Astrocyte of the hippocampus (primary cell): ENCODE measurements at places on chromosomes 7 and 10.

- DNase-seq, result no peak
These were observed 38.4 kb downstream of the VSTM4 start for GRCh38 chr10:49076741-49077521.

DNA sequence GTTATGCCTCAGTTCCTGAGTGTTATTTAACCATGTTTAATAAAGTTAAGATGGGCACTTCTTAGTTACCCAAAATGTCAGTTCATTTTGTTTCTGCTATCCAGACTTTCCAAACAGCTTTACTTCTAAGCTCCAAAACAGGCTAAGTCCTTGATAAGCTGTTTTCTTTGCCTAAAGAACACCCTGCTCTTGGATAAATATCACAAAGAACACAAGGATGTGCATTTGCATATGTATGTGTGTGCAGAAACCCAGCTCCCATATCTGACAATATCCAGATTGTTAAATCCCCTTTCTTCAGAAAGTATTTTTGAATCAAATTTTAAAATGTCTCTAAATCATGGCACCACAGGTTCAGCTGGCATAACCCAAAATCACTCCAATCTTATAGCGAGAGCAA, 19.6 kb downstream of the FAM13C start:
- DNase-seq, result no peak

GRCh38 chr10:605632-606325, 83.7 kb downstream of the DIP2C start:
- DNase-seq, result no peak

DNA sequence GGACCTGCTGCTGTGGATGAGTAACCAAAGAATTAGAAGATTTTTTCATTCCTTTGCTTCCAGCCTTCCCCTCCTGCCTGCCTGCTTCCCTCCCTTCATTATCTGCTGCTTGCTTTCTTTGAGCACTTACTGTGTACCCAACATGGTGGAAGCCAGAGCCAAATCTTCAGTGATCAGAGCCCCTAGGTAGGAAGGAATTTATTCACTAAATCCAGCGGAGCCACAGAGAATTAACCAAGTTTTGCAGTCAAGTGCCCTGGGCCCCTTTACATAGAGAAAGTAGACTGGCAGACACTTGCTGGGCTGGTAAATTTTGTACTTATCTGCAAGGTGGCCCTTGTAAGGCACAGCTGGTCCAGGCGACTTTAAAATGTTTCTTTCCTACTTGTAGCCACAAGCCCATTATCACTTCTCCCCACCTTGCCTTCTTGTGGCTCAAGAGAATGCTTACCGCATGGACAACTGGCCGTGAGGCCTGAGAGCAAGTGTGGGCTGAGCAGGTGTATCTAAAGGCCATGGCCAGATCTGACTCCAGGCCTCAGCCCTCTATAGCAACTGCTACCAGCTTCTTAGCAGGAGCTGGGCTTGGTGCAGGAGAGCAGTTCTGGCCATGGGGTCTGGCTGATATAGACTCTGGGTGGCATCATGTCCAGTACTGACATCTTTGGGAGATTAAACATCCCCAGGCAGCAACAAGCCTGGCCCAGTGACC, 11.1 kb downstream of the UNC5B start:
- DNase-seq, result no peak

GRCh38 chr7:129332254-129333035, 101.8 kb upstream of the STRIP2 start:
- DNase-seq, result peak; percentile 12

GRCh38 chr7:41097501-41097900, 605.4 kb downstream of the INHBA start:
- peak; percentile 64 for DNase-seq

GRCh38 chr10:100672199-100672598, 73.2 kb upstream of the PAX2 start:
- no peak for DNase-seq

DNA sequence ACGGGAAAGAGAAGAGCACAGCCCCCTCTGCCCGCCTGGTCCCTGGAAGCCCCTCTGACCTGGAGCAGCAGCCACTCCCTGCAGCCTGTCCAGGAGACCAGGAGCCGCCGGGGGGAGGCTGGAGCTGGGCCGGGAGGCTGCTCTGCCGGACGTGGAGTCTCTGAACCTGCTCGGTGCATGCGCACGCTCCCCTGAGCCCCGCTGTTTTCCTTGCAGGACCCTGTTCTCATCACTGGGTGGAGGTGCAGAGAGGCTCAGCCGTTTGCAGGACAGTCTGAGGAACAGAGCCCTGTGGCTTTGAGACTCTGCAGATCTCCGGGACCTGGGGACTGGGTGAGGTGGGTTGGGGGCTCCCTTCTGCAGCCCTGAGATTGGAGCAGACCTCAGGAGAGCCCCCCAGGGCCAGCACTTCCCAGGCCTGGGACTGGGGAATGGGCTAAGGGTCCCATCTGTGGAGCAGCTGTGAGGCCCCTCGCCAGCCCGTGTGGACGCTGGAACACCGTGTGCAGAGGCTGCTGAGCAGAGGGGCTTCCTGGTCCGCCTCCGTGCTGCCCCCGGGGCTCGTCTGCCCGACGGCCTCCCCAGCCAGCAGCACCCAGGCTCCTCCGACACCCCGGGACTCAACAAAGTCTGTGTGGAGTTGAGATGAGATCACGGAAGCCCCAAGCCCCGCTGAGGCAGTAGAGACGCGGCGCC, 48.5 kb upstream of the ADGRA1 start:
- DNase-seq, result no peak

DNA sequence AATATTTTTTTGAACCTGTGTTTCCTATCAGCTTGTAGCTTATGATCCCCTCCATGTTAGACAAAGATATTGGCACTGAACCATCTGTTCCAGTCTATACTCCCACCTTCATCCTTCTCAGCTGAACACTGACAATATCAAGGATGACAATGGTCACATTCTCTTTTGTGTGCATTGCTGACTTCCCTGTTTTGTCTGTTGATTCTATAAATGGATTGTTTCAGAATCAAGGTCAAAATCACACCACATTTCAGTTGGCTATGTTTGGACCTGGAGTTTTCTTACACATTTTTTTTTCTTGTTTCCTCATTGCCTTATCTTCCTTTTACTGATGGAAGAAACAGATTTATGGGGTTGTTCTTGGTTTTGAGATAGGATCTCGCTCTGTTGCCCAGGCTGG, 11.3 kb upstream of the SMURF1 start:
- no peak for DNase-seq

GRCh38 chr7:24508316-24508715, 64.9 kb upstream of the PALS2 start:
- DNase-seq, result no peak

DNA sequence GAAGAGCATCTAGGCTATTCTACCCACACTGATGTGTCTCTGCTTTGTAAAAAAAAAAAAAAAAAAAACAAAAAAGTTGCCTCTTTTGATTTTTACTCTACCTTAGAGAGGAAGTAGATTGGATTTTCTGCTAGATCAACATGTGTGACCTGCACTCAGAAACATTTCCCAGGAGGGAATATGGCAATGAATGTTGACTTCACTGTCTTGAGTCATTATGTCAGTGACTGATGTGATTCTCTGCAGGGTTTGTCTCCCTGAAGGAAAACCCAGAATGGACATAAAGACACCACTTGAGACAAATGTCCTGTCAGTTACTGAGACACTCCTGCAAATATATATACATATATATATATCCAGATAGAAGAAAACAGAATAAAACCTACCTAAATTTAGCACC, 370.3 kb downstream of the BMPER start:
- DNase-seq, result no peak

- no peak for DNase-seq
These were observed 189.2 kb upstream of the COL1A2 start for GRCh38 chr7:94205529-94205928.

GRCh38 chr7:138388673-138389491, 71.2 kb upstream of the TRIM24 start:
- no peak for DNase-seq

DNA sequence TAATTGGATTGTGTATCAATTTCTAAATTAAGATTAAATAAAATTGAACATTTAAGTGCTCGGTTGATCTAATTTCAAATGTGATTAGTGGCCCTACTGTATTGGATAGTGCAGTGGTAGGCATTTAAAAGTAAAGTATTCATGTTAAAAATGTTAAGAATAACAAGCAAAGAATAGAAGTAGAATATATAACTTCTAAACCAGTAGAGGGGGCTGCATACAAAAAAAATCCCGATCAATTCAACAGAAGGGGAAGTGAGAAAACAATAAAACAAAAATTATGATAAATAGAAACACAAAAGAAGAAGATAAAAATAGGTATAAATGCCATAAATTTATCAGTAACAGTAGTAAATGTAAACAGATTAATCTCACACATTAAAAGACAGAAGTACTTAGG, 24.9 kb upstream of the WDFY4 start:
- DNase-seq, result peak; percentile 18

DNA sequence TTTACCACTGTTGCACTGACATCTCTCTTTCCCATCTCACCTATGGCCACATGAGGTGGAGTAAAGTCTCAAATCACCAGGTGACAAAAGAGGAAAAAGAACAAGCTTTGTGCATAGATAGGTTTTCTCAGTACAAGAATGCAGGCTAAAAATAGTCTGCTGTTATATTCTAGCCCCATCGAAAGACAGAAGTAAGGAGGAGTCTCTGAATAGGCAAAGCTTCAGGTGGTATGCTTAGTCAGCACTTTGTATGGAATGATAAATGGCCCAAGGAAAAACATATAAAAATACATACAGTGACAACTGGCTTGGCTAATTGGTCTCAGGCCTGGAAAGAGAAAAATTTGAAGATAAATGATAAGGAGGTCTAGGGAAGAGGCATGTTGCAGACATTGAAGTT, 39.6 kb upstream of the KCND2 start:
- DNase-seq, result no peak

- no peak for DNase-seq
These were observed 185.0 kb upstream of the THSD7A start for GRCh38 chr7:12017046-12017445.

DNA sequence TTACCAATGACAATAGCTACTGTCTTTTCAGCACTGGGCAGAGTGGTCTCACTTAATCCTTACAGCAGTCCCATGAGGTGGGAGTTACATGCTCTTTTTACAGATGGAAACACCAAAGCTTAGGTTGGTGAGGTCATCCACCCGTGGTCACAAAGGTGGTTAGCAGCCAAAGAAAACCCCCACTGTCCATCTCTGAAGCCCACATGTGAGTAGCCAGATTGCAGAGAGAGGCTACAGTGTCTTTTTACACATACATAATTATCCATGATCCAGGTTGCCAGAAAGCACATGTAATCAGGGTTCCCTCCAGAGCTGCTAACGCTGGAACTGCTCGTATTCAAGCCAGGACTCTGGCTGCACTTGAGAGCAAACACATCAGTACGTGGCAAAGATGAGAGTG, 24.6 kb upstream of the ANKRD2 start:
- DNase-seq, result peak; percentile 50

GRCh38 chr10:124741281-124741921, 2.8 kb downstream of the FAM53B start:
- peak; percentile 89 for DNase-seq

DNA sequence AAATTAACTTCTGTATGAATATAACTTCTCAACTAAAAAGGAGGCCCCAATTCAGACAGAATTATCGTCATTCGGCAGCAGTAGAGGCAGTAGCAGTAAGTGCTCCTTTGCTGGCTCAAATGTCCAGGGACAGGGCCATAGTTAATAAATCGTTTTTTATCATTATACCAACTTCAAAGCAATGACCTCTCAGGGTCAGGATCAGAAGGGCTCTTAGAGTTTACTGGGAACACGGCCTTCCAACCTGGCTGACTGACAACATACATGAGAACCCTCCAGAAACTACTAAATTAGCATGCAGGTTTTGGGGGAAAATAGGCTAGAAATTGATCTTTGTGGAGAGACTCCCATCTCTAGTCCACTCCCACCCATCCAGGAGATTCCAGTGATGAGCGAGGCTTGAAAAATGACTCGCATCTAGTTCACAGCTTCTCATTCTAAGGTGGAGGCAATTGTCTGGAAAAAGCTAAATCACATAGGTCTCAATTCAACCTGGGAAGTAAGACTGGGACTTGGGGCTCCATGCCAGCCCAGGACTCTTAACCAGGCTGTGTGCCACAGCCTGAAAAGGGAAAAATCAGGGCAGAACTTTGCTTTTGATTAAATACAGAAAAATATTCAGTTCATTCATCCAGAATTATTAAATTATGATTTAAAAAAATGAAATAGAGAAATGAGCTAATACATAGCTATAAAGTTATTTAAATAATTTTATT, 84.6 kb downstream of the ABLIM1 start:
- no peak for DNase-seq

DNA sequence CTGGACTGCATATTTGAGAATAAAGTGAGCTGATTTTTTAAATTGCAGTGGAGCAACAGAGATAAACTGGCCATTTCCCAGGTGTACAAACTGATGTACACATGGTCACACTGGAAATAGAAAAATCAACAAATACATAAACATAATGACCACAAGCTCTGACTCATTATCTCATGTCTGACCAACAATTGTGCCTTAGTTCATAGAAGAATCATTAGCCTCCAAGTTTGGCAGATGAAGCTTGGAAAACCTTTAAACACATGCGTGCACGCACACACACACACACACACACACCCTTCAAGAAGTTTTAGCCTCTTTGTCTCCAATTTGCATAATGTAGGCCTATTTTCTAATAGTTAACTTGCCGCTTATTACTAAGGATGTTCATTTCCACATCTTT, 308.9 kb upstream of the POM121L12 start:
- peak; percentile 25 for DNase-seq

GRCh38 chr7:49398746-49399145, 374.7 kb upstream of the VWC2 start:
- peak; percentile 48 for DNase-seq

DNA sequence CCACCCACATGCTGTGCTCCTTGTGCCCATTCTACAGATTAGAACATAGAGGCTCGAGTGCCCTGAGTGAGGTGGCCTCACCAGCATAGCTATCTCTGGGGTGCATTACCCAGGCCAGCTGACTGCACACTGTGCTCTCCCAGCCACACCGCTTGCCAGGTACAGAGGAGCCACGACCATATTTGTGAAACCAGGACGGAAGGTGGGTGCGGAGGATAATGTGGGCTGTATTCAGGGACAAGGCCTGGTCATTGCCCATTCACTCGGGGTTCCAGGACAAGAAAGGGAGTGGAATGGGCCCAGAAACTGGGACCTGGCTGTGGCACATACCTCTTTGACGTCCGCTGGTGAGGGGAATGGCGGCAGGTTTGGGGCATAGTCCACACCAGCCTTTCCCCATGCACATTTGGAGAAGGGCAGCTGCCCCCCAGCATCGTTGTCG, 236.0 kb downstream of the TNS3 start:
- no peak for DNase-seq

GRCh38 chr10:70122742-70123141, 9.9 kb downstream of the AIFM2 start:
- DNase-seq, result peak; percentile 62

DNA sequence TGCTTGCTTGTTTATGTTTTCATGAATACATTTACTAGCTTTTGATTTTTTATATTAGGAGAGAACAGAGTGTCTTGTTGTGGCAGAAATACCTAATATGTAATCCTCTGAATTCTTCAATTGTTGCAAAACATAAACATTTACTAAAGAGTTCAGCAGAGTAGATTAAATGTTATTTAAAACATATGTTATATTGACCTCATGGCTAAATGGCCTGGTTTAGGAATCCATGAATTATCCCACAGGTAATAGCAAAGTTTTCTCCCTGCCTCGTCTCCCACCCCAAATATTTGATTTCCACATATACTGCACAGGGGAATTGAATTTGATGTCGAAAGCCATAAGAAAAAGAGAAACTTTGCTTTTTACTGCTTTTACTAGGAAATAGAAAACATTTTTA, 111.8 kb downstream of the ADK start:
- no peak for DNase-seq
